ENCODE measurements at places on chromosomes 16 and 17.

- peak; percentile 95 for DNase-seq
Observed at GRCh38 chr17:49677134-49677932, 564 bp downstream of the SPOP start.

GRCh38 chr16:69108064-69108904 is 2.8 kb downstream of the HAS3 start:
- no peak for DNase-seq

GRCh38 chr16:29977063-29977825 is 3.6 kb downstream of the TAOK2 start:
- DNase-seq, result no peak

DNA sequence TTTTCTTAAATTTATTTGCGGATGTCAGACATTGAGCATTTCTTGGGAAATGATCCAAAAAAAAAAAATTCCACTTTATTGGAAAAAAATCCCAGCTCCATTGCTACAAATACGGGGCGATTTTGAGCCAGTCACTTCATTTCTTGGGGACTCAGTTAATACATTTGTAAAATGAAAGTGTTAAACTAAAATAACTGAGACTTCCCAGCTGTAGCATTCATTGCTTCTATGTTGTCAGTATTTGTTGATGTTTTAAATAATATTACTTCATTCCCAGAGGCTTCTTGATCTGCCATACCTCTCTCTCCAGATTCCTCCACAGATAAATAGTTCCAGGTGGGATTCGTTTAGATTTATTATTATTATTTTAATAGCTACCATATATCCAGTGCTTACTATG is 77.1 kb upstream of the HS3ST3A1 start:
- no peak for DNase-seq

- no peak for DNase-seq
Observed at GRCh38 chr17:51830451-51830850, 328.1 kb downstream of the CA10 start.

- no peak for DNase-seq
Observed at GRCh38 chr16:53219795-53220454, 165.1 kb downstream of the CHD9 start.

DNA sequence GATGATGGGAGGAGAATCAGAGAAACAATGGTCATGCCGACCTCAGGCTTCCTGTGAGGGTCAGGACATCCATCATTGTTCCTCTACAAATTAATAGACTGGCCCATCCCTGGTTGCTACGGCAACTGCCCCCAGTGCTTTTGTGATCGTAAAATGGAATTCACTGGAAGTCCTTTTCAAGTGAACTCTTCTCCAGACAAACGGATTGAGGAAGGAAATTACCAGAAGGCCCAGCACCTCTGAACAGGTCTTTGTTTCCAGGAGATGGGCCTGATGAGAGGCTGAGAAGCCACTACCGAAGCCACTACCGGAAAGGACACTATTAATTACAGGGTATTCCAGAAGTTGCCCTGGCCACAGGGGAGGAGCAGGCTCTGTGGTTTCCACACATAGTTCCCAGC is 126.0 kb downstream of the MGAT5B start:
- DNase-seq, result no peak

DNA sequence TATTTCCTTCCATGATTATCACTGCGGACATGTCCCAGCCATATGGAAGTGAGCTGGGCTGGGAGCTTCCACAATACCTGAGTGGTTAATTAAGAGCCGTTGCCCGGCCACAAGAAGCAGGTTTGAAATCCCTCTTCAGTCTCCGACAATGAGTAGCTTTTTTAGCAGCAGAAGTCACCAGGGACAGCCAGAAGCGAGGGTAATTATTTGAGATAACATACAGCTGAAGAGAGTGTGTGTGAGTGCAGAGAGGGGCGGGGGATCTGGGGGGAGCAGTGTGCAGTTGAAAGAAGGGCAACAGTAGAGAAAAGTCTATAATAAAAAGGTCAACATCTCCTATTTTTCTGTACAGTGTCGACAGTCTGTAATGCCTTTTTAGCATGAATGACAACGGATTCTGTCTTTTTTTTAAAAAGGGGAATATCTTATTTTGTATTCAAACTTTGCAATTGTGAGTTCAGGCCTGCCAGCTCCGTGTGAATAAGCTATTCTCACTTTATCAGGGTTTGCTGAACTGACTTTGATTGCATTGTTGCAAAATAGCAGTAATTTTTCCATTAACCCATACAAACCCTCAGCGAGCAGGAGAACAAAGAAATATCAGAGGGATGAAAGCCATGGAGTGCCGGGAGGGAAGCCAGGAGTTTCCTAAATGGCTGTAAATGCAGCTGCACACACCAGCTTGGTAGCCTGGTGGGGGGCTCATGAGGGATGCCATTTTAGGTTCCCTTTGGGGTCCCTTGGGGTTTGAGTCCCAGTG is 220.3 kb upstream of the IRX3 start:
- no peak for DNase-seq

DNA sequence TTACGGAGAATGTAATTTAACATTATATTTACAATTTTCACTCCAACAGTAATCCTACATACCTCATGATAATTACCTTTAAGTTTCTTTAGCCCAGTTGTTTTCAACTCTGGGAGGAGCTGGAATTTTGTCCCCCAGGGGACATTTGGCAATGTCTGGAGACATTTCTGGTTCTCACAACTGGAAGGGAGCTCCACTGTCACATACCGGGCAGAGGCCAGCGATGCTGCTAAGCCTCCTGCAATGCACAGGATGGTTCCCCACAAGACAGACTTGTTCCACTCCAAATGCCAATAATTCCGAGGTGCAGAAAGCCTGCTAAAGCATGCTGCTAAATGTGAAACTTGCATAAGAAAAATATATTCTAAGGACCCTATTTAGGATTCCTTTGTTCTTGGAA is 251.1 kb upstream of the IRX5 start:
- no peak for DNase-seq

DNA sequence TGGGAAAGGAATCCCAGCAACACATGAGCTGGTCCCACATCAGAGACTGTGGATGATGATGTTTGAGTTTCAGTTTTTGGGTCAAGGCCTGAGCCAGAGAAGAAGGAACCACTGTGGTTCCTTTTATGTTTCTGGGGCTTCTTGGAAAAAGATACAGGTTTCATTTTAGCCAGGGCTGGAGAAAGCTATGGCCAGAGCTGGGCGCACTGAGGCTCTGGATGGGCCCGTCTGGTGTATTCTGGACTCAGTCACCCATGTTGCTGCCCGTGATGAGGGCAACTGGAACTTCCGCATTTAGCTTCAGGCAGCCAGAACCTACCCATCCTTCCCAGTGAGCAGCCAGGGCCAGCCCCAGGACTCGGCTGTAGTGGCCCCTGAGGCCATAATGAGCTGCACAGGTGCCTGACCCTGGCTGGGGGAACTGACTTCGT is 15.0 kb upstream of the PITPNA start:
- DNase-seq, result peak; percentile 50

GRCh38 chr16:10940501-10941079 is 1.7 kb downstream of the DEXI start:
- no peak for DNase-seq

DNA sequence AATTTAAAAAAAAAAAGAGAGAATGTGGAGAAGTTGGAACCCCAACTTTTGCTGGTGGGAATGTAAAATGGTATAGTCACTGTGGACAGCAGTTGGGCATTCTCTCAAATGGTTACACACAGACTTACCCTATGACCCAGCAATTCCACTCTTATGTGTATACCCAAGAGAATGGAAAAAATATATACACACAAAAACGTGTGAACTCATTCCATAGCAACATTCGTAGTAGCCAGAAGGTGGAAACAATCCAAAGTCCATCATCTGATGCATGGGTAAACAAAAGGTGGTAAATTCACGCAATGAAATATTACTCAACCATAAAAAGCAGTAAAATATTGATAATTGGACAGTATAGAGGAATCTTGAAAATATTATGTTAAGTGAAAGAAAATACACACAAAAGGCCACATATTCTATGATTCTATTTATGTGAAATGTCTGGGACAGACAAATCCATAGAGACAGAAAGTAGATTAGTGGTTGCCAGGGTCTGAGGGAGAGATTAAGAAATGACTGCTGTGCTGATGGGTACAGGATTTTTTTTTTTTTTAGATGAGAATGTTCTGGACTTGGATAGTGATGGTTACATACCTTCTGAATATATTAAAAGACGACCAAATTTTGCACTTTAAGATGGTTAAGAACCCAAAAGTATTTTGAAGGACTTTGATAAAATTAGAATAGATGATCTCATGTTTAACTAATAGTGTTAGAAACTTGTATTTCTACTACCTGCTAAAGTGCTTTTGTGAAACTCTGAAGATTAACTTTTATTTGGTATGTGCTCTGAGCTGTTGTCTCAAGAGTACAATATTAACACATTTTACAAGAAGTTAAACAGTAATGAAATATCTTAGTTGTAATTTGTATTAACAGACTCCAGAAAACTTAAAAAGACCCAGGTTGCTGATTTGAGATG is 60.9 kb downstream of the MRTFB start:
- DNase-seq, result no peak

DNA sequence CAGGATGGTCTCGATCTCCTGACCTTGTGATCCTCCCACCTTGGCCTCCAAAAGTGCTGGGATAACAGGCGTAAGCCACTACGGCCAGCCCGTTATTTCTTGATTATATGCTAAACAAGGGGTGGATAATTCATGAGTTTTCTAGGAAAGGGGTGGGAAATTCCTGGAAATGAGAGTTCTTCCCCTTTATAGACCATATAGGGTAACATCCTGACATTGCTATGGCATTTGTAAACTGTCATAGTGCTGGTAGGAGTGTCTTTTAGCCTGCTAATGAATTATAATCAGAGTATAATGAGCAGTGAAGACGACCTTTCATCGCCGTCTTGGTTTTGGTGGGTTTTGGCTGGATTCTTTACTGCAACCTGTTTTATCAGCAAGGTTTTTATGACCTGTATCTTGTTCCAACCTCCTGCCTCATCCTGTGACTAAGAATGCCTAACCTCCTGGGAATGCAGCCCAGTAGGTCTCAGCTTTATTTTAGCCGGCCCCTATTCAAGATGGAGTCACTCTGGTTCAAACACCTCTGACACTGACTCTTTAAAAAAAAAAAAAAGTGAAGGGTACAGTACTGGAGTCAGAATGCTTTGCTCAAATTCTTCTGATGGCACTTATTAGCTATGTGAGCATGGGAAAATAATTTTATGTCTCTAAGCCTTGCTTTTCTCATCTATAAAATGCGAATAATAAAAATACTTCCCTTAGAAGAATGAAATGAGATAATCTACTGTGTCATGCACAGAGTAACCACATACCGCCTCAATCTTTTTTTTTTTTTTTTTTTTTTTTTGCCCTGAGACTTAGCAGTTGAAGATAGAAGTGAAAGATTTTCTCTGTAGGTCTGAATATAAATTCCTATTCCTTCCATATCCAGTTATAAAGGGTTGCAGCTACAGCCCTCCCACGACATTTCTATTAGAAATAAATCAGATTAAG is 5.1 kb upstream of the CALCOCO2 start:
- DNase-seq, result no peak

GRCh38 chr17:74819801-74820436 is 39.8 kb downstream of the GRIN2C start:
- no peak for DNase-seq

DNA sequence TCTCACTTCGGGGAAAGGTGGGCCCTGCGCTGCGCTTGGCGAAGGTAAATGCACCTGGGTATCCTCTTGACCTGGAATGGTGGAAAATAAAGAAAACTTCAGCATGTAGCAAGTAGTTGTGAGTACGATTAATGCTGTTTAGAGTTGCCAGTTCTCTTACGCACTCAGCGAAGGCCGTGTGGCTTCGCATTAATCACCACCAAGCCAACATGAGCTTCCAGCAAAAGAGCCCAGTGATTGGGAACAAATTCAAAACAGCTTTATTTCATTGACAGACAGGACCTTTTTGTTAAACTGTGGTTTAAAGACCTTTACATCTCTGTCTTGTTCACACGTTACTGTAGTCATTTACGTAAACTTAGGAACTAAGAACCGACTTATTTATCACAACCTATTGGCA is 531.4 kb downstream of the MAF start:
- no peak for DNase-seq

DNA sequence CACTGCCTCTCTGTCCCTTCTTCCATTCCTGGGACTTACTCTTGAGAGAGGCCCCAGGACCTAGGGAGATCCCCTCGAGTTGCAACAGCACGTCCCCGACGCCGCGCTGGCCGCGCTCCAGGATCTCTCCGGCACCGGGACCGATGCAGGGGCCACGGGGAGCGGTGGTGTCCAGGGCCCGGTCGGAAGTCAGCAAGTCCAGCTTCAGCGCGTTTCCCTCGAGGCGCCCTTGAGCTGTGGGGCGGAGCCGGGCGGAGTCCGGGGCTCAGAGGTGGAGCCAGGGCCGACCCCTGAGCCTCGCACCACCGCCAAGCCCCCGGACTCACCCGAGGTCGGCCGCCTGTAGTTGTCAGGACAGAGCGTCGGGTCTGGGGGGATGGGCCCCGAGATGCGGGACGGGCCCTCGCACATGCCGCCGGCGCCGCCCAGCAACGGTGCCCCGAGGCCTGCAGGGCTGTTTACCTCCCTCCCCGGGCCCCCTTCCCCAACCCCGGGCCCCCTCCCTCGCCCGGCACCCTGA is 458 bp downstream of the ENKD1 start:
- DNase-seq, result no peak

DNA sequence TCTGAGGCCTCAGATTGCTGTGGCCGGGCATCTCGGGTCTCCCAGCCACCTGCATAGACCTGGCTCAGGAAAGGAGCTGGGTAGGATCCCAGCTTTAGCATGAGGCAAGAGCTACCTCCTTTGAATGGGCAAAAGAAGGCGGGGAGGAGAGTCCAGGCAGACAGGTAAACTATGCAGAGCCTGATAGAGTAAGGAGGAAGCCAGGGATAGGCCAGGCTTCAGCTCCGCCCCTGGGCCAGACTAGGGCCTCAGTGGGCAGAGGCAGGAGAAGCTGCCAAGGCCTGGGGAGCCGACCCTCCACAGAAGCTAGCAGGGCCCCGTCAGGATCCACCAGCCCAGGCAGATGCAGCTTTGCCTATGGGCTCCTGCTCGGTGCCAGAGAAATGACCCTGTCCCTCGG is 22.6 kb upstream of the UBE2G1 start:
- no peak for DNase-seq

- DNase-seq, result peak; percentile 48
Observed at GRCh38 chr17:67386965-67387551, 10.0 kb downstream of the PITPNC1 start.

DNA sequence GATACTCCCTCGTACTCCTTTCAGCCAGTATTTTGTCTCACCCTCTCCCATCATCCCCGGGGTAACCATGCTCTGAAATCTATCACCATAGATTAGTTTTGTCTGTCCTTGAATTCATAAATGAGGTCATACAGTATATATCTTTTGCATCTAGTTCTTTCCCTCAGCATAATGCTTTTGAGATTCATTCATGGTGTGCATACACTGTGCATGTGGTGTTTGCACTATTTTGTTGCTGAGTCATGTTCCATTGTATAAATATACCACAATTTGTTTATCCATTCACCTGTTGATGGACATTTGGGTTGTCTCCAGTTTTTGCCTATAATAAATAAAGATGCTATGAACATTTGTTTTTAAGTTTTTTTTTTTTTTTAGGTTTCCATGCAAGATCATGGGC is 34.2 kb upstream of the NLRP1 start:
- DNase-seq, result no peak

GRCh38 chr17:28574526-28574925 is 2.2 kb downstream of the ALDOC start:
- DNase-seq, result peak; percentile 38
